Activated CD8-positive, alpha-beta memory T cell treated with anti-CD3 and anti-CD28 coated beads, Interleukin-2, amount 10 ng/mL, durations not matched to agents 7 days and 5 days (primary cell): ENCODE measurements at places on chromosomes 3 and 15.
A peak's percentile ranks its signal among the peaks of the same experiment; 100 is the strongest.

DNA sequence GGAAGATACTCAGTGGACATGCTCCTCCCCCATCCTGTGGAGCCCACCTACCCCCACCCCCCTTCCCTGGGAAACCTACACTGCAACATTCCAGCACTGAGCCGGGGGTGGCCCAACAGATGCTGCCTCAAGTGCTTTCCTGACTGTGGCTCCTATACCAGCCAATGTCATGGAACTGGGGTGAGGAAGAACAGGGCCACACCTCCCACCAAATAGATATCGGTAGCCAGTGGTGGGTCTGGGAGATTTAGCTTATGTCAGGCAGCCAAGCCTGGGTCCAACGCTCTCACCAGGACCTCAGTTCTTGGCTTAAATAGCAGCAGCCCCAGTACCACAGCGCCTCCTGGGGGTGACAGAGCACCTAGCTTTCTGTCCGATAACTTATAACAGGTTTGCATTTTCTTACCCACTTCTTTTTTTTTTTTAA, 30.3 kb downstream of the CDC25A start:
- no peak overlapping the region for H3K4me3 ChIP-seq
- H3K36me3 ChIP-seq = peaks cover 39% of the 10 kb centered on the region
- no peaks in the 10 kb centered on the region for H3K27me3 ChIP-seq
- no peaks in the 10 kb centered on the region for H3K4me1 ChIP-seq
- peak; percentile 61 for DNase-seq

DNA sequence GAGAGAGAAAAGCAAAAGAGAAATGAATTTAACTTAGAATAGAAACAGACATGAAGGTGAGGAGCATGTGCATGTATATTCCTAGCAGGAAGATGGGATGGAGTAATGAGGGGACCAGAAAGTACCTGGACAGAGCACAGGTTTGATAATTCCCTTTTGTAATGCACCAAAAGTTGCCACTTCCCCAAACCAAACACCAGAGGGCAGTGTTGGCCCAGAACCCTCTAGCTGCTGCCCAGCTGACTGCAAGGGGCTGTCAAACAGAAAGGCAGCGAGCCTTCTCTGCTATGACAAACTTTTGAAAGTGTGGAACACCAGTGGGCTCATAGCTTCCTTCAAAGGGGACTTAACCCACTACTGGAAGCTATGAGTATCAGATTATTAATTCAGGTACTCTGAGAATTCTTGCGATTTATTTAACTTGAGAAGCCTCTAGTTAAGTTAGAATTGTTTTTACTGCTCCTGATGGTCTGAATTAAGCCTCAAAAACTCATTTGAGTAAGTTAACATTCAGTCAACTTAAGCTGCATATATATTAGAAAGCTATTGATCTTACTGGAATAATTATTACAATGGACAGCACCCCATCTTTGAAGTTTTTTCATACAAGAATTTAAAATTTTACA, 234.9 kb downstream of the NEK10 start:
- H3K27me3 ChIP-seq = no peaks in the 10 kb centered on the region
- H3K4me3 ChIP-seq = no peak overlapping the region
- DNase-seq = peak; percentile 76
- no peaks in the 10 kb centered on the region for H3K36me3 ChIP-seq

DNA sequence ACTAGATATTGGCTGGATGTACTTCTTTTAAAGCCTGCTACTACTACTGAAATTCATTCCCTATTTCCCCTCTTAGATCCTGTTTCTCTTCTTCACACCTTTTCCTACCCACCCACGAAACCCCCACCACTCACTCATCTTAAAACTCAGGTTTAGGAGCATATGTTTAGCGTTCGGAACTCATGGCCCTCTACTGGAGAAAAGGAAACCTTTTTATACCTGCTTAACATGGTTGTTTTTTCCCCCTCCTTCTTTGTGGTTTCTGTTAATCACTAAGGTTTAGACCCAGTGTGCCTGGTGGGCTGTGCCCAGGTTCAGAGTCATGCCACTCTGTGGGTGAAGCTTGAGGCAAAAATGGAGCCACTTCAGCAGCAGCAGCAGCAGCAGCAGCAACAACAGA, 2.6 kb downstream of the ARID3B start:
- peak; percentile 45 for DNase-seq
- peaks cover 56% of the 10 kb centered on the region for H3K36me3 ChIP-seq
- peaks cover 74% of the 10 kb centered on the region for H3K4me1 ChIP-seq
- H3K27me3 ChIP-seq = no peaks in the 10 kb centered on the region
- H3K4me3 ChIP-seq = peak overlapping the region; percentile 94

DNA sequence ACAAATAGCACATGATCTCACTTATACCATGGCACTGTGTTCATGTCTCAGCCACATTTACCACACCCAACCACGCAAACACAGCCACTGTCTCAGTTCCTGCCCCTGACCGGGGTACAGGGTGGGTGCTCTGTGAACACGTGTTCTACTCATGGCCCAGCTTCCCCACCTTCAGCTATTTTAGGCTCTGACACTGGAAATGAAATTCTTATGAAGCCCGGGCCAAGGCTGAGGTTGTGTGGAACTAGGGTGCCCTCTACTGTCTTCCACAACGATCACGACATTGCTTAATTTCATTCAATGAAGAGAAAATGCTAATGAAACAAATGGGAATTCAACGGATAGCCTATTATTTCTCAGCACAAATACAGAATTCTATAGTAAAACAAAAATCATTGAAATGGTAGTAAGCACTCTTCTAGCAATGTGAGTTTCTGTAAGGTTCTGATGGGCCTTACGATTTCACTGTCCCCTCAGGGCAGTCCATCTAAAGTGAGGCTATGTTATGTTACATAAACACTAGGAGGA, 2.1 kb upstream of the GABRA5 start:
- no peak for DNase-seq
- H3K4me3 ChIP-seq = no peak overlapping the region
- no peaks in the 10 kb centered on the region for H3K36me3 ChIP-seq
- no peak overlapping the region for H3K27ac ChIP-seq

DNA sequence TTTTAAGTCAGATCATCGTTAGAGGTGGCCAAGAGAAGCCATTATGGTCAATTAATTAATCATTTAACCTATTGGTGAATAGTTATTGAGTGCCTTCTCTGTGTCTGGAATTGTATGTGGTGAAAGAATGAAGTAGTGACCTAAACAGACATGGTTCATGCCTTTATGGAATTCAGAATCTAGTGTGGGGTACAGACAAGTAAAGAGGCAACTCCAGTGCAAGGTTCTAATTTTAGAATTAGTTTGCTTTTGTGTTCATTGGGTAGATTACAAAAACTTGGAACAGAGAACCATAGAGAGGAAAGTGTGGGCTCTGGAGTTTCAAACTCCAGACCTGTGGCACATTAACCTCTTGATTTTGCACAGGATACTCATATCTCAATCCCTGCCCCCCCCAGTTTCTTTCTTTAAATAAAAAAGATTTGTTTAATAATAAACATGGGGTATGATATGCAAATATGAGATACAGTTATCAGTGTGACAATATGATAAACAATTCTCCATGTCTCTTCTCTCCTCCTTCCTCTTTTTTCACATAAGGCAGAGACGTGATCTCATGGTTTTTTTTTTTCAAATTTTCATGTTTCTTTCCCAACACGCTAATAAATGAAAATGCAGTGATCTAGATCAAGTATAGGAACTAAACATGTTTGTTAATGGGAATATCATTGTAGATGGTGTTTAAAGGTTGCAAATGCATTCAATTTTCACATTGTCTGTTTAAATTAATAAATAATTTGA, 117.9 kb downstream of the MITF start:
- no peak for DNase-seq
- H3K27me3 ChIP-seq = no peaks in the 10 kb centered on the region
- H3K4me1 ChIP-seq = no peaks in the 10 kb centered on the region
- H3K36me3 ChIP-seq = no peaks in the 10 kb centered on the region
- H3K27ac ChIP-seq = no peak overlapping the region

DNA sequence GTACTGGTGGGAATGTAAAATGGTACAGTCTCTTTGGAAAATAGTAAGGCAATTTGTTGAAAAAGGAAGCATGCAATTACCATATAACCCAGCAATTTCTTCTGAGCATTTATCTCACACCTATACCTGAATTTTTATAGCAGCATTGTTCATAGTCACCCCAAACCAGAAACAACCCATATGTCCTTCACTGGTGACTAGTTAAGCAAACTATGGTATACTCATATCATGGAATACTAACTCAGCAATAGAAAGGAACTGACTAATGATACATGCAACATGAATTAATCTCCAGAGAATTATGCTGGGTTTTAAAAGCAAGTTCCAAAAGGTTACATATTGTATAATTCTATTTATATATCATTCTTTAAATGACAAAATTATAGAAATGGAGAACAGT, 60.2 kb downstream of the TRAT1 start:
- H3K27me3 ChIP-seq = no peaks in the 10 kb centered on the region
- DNase-seq = no peak
- H3K4me3 ChIP-seq = no peak overlapping the region
- H3K36me3 ChIP-seq = peaks cover 5% of the 10 kb centered on the region

DNA sequence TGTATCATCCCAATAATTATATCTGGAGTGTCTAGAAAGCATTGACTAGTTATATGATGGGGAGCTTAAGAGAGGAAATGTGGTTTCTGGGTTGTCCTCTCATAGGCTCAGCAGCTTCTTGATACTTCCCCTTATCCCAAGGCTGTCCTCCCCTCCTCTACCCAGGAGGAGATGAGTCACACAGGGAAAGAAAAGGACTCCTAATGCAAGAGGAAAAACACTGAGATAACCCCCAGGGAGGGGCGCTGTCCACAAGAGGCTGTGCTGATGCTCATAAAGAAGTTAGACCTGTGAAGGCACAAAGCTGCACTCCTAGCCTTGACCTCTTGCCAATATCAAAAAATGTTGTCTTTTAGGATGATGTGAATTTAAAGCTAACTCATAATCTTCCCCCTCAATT, 28.8 kb upstream of the GYG1 start:
- H3K4me3 ChIP-seq = no peak overlapping the region
- H3K36me3 ChIP-seq = no peaks in the 10 kb centered on the region
- H3K27ac ChIP-seq = no peak overlapping the region
- no peak for DNase-seq
- H3K4me1 ChIP-seq = peaks cover 6% of the 10 kb centered on the region

- H3K27ac ChIP-seq = no peak overlapping the region
- no peaks in the 10 kb centered on the region for H3K36me3 ChIP-seq
- no peak for DNase-seq
- H3K27me3 ChIP-seq = no peaks in the 10 kb centered on the region
- H3K4me1 ChIP-seq = no peaks in the 10 kb centered on the region
- H3K4me3 ChIP-seq = no peak overlapping the region
Measured at GRCh38 chr3:82973791-82974190, 1212.3 kb upstream of the GBE1 start.

- no peak for DNase-seq
- H3K27ac ChIP-seq = no peak overlapping the region
- H3K4me3 ChIP-seq = no peak overlapping the region
- no peaks in the 10 kb centered on the region for H3K36me3 ChIP-seq
- no peaks in the 10 kb centered on the region for H3K4me1 ChIP-seq
- H3K27me3 ChIP-seq = no peaks in the 10 kb centered on the region
Measured at GRCh38 chr15:33492434-33493052, 181.8 kb downstream of the RYR3 start.

DNA sequence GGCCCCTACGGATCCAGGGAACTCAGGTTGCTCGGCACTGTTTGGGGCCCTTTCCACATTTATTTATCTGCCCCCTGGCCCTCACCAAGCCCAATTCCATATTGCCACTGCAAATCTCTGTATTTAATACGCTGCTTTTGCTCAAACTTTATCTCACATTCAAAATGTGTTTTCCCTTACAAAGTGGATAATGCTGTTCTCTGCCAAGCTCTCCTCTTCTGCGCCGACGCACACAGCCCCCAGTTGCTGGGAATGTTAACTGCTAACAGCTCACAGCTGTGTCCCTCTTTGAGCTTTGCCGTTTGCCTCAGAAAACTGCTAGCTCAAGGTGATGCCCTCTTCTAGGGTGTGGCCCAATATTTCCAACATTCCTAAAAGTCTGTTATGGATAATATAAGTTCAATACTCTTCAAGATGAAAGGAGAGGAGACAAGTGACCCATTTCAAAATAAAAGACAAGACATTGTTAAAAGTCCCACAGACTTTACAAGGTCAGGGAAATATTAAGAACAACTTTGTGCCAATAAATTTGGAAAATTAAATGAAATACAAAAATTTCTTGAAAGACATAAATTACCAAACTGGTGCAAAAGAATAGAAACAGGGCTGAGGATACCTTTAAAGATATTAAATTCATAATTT, 12.6 kb upstream of the FBN1 start:
- H3K27ac ChIP-seq = no peak overlapping the region
- DNase-seq = no peak
- peaks cover 52% of the 10 kb centered on the region for H3K27me3 ChIP-seq
- no peak overlapping the region for H3K4me3 ChIP-seq
- H3K36me3 ChIP-seq = no peaks in the 10 kb centered on the region
- H3K4me1 ChIP-seq = no peaks in the 10 kb centered on the region

GRCh38 chr3:52895418-52895817, 1.9 kb downstream of the STIMATE start:
- H3K36me3 ChIP-seq = peaks cover 20% of the 10 kb centered on the region
- peak overlapping the region; percentile 88 for H3K27ac ChIP-seq
- no peaks in the 10 kb centered on the region for H3K27me3 ChIP-seq
- peak overlapping the region; percentile 96 for H3K4me3 ChIP-seq

DNA sequence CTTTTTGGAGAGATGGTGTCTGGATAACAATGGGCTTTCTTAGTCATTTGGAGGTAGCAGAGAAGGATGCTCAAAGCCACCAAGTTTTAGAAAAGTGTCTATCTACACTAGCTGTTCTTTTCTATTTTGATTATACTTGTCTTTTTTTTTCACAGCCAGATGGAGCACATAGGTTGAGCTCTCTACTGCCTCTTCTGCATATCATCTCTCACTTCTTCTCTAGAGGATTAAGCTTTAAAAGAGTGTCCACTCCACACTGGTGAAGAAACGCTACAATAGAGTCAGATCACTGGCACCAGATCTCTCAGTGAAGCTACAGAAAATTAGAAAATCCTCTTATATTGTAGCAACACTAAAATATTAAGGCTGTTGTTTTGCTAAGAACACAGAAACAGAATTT, 145.3 kb upstream of the MBNL1 start:
- H3K4me3 ChIP-seq = no peak overlapping the region
- H3K4me1 ChIP-seq = peaks cover 26% of the 10 kb centered on the region
- no peak for DNase-seq
- peaks cover 4% of the 10 kb centered on the region for H3K36me3 ChIP-seq

GRCh38 chr3:127573912-127574311, 16.6 kb downstream of the TPRA1 start:
- no peaks in the 10 kb centered on the region for H3K27me3 ChIP-seq
- H3K4me3 ChIP-seq = no peak overlapping the region
- H3K27ac ChIP-seq = no peak overlapping the region
- DNase-seq = no peak
- H3K36me3 ChIP-seq = peaks cover 2% of the 10 kb centered on the region

- no peak overlapping the region for H3K4me3 ChIP-seq
- peaks cover 51% of the 10 kb centered on the region for H3K4me1 ChIP-seq
- peak overlapping the region; percentile 33 for H3K27ac ChIP-seq
- peak; percentile 48 for DNase-seq
- peaks cover 5% of the 10 kb centered on the region for H3K36me3 ChIP-seq
- no peaks in the 10 kb centered on the region for H3K27me3 ChIP-seq
Measured at GRCh38 chr3:170055209-170055608, 17.4 kb downstream of the GPR160 start.
